ENCODE measurements at places on chromosomes 1 and 21.
A peak's percentile ranks its signal among the peaks of the same experiment; 100 is the strongest.

DNA sequence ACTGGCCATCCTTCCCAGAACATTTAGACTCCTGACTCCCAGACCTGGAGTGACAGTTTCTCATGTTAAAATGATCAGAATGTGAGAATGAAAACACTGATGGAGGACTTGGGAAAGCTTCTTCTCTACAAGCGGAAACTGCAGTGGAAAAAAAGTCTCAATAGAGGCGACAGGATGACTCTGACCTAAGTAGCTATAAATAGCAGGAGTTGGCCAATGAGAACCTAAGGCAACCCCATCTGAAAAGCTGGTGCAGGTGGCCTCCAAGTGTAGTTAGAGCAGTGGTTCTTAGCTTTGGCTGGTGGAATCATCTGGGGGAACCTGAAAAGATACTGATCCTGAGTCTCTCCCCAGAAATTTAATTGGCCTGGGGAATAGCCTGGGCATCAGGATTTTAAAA lies 44.2 kb upstream of the EXOSC10 start:
- no peak for DNase-seq

- no peak for DNase-seq
These were observed 94.2 kb upstream of the L1TD1 start for GRCh38 chr1:62100442-62100841.

DNA sequence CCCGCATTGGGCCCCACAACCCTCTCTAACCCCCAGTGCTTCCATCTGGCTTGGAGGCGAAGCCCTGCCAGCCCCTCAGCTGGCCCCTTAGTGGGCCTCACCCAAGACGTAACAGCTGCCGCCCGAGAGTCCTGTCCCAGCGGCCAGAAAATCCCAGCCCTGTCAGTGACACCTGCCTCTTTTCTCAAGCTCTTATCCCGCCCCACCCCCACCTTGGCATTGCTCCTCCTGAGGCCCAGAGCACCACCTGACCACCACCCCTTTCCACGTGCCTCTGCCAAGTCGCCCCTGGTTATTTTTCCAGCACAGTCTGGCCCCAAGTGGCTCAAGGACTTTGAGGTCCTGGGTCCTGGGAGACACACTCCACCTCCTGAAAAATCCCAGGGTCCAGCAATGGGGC lies 5.9 kb upstream of the CTRC start:
- DNase-seq: no peak

DNA sequence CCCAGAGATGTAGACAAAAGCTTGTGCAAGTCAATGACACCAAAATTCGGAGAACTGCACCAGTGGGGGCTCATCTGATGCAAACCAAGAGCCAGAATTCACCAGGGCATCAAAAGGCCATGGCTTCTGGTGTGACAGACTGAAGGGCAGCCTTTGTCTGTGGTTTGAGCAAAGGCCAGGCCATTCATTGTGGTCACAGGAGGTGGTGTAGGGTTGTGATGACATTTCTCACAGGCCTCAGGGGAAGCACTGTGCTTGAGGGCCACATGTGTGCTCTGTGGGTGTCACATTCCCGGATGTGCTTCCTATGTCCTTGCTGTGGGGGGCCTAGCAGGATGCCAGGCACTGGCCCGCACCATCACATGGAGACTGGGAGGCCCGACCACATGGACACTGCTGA lies 22.5 kb upstream of the KCNE1 start:
- no peak for DNase-seq

DNA sequence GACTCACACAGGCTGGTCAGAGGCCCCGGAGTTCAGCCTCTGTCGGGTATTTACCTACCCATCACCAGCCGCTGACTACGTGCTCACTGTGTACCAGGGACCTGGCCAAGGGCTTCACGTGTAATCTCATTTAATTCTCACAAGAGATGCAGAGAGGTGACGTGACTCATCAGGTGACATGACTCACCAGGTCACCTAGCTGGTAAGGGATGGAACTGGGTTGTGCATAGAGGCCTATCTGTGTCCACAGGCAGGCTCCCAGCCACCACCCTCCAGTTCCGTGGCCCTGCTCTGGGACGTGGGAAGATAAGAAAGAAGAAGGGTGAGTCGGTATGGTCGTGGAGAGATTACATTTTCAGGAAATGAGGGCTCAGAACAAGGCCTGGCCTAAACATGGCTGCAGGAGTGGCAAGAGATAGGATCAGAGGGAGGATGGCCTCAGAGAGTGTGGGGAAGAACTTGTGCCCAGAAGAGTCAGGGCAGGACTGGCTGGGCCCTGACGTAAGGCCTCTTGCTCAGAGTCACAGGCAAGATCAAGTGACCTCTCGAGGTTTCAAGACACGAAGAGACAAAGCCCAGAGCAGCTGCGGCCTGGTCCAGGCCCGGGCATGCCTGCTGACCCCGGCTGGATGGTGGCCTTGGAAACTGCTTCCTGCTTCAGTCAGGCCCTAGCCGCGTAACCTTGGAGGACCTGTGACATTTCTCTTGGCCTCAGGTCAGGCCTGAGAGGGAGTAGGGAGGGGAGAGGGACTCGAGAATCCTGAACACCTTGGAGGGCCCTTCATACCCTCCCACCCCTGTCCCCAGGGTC lies 52.7 kb upstream of the WASF2 start:
- DNase-seq: peak; percentile 31

GRCh38 chr1:11648039-11648438 lies 6.2 kb downstream of the FBXO2 start:
- no peak for DNase-seq

DNA sequence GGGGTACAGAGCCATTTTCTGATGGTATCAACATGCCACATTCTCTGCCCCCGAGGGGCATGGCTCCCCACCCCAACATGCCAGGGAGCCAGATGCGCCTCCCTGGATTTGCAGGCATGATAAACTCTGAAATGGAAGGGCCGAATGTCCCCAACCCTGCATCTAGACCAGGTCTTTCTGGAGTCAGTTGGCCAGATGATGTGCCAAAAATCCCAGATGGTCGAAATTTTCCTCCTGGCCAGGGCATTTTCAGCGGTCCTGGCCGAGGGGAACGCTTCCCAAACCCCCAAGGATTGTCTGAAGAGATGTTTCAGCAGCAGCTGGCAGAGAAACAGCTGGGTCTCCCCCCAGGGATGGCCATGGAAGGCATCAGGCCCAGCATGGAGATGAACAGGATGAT lies 50.6 kb downstream of the ACP6 start:
- no peak for DNase-seq

DNA sequence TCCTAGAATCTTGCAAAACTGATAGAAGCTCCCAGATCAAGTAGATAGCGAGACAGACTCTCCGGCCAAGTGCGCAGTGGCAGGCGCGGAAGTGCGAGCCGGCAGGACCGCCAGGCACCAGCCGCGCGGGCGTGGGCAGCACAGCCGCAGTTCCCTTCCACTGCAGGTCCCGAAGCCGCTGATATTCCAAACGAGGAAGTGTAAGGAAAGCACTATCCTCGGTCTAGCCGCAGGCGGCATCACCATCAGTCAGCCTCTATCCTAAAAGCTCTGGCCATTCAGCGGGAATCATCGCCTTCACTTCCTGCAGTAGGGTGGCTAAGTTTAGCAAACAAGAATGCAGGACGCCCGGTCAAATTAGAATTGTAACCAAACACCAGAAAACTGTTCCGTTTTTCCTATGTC lies 710 bp downstream of the GLRX2 start:
- DNase-seq: no peak

DNA sequence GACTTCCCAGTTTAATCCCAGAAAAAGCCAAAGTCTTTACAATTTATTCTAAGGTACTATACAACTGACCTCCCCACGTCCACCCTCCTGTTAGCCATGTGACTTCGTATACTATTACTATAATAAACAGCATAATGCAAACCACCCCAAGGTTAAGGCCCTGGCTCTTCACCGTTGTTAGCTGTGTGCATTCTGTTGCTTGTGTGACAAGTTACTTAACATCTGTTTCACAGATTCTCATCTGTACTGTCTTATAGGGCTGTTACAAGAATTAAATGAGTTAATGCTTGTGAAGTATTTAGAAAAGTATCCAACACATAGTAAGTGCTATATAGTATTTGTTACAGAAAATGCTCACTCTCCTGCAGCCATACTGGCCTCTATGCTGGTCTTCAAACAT lies 15.7 kb downstream of the WARS2 start:
- no peak for DNase-seq

- peak; percentile 55 for DNase-seq
These were observed 12.1 kb upstream of the NES start for GRCh38 chr1:156689035-156689952.

DNA sequence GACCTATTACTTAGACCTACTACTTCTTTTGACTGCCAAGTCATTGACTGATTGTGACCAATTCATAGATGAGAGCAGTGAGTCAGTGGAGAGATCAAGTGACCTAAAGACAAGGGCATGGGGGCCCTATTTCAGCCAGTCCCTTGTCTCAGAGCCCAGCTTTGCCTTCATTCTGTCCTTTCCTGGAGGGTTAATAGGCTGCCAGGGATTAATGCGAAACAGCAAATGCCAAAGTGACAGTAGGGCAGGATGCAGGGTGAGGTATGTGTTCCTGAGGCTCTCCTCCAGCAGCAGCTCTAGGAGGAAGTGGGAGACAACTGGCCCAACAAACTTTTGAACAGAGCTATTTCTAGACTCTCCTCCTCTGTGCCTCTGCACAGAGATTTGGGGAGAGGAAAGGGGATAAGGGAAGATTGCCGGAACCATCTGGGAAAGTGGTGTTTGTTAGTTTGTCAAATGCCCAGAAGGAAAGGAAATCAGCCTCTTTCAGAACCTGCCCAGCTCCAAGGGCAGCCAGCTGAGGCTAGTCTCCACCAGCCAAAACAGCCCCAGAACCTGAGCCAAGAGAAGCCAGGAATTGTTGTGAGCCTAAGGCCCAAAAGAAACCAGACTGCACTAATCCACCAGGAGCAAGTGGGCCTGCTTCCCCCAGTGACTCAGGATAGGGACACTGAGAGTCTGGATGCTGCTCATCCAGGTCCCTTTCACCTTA lies 4.9 kb upstream of the S100A3 start:
- DNase-seq: no peak

- DNase-seq: no peak
These were observed 1.0 kb upstream of the S100B start for GRCh38 chr21:46605767-46606426.

DNA sequence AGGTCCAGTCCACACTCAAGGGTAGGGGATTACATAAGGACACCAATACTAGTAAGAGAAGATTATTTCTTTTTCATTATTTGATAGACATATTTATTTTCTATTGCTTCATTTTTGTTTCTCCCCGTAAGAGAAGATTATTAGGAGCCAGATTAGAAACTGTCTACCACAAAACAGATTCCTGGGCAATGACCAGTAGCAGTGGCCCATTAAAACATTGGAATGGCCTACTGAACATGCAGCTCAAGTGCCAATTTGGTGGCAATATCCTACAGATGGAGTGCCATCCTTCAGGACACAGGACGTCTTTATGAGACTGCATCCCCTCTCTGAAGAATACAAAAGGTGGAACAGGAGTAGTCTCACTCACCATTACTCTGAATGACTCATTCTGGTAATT lies 34.0 kb upstream of the ARHGAP29 start:
- no peak for DNase-seq

DNA sequence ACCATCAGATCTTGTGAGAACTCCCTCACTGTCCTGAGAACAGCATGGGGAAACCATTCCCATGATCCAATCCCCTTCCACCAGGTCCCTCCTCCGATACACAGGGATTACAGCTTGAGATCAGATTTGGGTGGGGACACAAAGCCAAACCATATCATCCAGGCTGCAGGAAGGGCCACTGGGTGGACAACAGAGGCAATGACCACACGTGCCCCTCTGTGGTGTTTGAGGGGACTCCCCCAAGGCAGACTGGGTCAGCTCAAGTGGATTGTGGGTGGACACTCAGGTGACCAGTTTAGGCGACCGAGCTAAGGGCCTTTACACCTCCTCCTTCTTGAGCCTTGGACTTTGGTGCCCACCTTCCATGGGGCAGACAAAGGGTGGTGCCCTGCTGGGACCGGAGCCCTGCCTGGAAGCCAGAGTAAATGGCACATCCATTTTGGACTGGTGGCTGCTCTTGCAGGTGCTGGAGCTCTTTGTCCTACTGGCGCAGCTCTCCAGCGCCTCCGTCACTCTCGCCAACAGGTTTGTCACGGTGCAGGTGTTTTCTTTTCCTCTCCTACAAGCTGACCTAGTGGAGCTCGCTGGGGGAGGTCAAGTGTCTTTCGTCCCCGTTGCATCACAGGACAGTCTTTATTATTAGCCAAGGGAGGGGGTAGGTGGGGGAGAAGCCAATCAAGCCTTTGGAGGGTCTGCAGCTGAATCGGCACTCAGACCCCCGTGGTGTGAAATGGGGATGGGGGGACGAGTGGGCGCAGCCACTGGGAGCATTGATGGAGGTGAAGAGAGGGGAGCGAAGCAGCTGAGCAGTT lies 37.6 kb downstream of the CRYAA start:
- DNase-seq: peak; percentile 26

GRCh38 chr1:77513839-77514763 lies 168.4 kb downstream of the ZZZ3 start:
- no peak for DNase-seq

DNA sequence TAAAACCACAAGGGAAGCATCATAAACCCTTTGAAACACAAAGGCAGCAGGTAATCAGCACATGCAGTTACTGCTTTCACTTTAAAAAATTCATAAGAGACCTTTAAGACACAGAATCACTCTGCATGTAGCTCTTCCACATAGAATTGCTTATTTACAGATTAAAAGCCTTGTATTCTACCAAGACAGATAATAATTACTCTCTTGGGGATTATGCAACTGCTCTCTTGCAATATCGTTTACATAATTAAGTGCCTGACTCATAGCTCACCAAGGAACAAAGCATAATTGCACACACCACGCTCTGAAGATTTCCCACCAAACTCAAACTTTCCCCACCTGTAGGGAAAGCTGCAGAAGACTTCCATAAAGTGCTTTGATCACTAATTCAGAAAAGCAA lies 87.9 kb downstream of the VAV3 start:
- no peak for DNase-seq

DNA sequence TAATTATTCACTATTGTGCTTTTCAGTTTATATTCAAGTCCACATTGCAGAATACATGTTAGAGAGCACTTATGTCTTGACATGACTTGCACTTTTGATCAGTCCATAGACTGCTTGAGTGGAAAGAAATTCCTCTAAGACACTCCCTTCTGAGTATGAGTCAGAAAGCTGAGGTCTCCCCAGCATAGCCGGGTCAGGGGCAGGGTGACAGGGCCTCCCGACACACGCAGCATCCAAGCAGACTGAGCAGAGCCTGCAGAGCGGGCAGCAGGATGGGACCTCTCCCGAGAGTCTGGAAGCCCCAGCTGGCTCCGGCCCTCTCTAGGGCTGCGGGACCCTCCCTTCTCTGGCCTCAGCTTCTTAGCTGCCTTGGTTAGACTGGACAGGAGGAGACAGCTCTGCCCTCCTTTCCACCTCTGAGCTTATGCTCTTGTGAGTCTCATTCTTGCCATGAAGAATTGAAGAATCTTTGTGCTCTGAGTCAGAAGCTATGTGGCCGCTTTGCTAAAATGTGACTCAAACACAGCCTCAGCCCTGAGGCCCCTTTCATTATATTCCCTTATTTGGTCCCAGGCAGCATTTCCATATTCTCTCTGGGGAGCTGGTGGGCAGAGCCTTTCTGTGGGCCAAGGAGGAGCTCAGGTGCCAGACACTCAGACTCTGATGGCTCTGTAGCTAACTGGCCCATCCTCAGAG lies 11.2 kb upstream of the CAPN2 start:
- no peak for DNase-seq

GRCh38 chr1:28091043-28091781 lies 2.8 kb upstream of the EYA3 start:
- DNase-seq: peak; percentile 26

- no peak for DNase-seq
These were observed 9.7 kb upstream of the HYI start for GRCh38 chr1:43463479-43463878.
